ENCODE measurements at places on chromosomes 1 and 21.

GRCh38 chr21:37461479-37461878 is 94.9 kb downstream of the DYRK1A start:
- DNase-seq: no peak

GRCh38 chr1:245177071-245177900 is 22.5 kb downstream of the KIF26B start:
- no peak for DNase-seq

DNA sequence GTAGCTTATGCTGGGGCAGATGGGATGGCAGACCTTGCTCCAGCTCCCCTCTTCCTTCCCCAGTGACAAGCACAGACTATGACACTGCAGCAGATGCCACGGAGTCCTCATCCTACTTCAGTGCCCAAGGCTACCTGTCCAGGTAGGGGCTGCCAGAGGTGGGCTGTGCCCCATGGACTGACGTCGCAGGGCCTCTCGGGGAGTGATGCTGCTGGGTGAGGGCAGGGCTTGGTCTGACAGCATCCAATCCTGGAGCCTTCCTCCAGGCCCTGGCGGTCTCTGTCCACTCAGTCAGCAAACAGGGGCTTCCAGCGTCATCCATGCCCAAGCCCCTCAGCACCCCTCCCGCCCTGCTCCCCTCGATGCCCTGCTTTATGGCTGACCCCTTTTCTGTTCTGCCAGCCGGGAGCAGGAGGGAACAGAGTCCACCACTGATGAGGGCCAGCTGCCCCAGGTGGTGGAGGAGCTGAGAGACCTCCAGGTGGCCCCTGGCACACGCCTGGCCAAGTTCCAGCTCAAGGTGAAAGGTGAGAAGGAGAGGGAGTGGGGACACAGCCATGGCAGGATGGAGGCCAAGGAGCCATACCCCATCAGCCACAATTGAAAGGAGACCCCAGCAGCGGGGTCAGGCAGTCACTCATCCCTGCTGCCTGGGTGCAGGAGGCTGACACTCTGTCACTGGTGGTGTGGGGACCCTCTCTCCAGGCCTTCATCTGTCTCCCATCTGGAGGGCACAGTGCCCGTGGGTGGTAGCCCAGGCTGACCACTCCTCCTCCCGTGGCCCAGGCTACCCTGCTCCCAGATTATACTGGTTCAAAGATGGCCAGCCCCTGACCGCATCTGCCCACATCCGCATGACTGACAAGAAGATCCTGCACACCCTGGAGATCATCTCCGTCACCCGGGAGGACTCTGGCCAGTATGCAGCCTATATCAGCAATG is 73.6 kb downstream of the TRIM11 start:
- no peak for DNase-seq

GRCh38 chr1:17605582-17606344 is 66.3 kb downstream of the ARHGEF10L start:
- no peak for DNase-seq

DNA sequence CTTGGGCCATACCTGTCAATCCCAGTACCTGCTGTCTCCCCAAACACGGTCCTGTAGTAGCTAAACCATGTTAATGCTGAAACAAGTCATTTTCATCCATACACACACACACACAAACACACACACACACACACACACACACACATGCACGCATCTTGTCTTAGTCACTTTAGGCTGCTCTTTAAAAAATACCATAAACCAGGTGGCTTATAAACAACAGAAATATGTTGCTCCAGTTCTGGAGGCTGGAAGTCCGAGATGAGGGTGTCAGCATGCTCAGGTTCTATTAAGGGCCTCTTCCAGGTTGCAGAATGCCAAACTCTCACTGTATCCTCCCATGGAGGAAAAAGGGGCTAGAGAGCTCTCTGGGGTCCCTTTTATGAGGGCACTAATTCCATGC is 129.9 kb downstream of the NTPCR start:
- DNase-seq: no peak

GRCh38 chr1:54053745-54054437 is 483 bp downstream of the TCEANC2 start:
- peak; percentile 18 for DNase-seq

GRCh38 chr1:42737986-42738677 is 1.9 kb downstream of the CLDN19 start:
- DNase-seq: no peak

DNA sequence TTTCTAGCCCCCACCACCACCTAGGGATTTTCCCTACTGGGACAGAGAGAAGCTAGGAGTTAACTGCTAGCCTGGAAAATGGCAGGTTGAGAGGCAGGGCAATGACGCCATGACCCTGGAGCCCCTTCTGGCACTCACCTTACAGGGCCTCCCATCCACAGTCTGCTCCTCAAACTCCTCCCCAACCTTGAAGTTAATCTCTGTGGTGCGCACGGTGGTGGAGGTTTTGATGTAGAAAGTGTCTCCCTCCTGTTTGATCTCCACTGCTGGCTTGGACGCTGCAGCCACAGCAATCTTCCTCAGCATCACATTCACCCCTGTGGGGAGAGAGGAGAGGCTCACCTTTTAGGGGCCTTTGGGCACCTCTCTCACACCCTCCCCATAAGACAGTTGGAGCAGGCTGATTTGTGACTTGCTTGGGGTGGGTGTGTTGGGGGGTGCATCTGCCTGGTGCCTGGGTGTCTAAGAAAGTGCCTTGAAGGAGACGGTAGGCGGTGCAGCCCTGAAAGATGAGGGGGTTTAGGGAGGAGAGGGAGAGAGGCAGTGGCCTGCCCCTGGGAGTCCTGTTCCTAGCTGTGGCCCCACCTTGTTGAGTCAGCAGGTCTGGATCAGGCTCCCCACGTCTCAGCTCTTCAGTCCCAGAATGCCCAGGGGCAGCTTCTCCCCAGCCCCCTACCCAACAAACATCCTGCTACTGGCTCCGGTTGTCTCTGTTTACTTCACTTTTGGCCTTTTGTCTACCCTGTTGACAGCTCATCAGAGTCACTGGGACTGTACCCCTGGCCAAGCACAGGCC is 4.4 kb downstream of the CRABP2 start:
- DNase-seq: no peak

- no peak for DNase-seq
Observed at GRCh38 chr1:89022167-89022959, at the start of gene GBP3. Gene GBP3, minus strand, starts transcription at chr1:89022866. Its CDS starts 2,145 bp downstream, at chr1:89020721.

DNA sequence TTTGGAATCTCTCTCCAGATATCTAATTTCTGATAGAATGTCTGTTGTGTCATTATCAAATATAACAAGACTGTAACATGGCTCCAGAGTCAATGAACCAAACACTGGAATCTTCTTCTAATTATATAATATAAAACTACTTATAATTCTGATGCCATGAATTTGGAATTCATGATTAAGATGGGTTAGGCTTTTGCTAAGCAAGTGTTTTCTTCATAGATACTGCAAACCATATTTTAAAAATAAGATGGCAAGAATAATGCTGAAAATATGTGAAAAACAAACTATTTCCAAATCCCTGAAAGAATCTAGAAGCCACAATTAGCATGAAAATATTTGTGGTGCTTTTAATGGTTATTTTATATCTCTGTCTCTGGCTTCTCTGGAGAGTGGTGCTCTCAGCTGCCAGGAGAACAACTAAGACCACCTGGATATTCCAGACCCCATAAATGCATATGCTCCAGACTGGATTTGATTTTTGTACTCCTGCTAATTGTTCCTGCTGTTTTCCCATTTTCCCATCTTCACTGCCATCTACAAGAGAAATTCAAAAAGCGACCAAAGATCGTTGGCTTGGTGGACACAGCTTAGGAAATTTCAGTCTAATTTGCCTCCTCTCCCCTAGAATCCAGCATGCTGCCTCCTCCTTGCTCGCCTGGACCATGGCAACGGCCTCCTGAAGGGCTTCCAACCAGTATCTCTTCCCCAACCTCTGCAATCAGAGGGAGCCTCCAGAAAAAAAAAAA is 418.9 kb downstream of the SETD4 start:
- no peak for DNase-seq

DNA sequence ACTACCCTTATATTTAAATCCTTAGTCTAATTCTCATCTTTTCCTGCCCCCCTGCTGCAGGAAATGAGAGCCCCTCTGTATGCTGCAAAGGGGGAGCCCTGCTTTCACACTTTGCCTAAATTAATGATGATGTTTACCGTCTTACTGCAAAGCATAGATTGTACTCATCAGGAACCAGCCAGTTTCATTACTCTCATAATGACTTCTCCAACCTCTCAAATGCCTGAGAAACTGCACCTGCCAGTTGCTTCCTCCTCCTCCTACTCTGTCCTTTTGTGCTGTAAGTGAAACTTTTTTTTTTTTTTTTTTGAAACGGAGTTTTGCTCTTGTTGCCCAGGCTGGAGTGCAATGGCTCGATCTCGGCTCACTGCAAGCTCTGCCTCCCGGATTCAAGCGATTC is 101.7 kb downstream of the ADSS2 start:
- no peak for DNase-seq

DNA sequence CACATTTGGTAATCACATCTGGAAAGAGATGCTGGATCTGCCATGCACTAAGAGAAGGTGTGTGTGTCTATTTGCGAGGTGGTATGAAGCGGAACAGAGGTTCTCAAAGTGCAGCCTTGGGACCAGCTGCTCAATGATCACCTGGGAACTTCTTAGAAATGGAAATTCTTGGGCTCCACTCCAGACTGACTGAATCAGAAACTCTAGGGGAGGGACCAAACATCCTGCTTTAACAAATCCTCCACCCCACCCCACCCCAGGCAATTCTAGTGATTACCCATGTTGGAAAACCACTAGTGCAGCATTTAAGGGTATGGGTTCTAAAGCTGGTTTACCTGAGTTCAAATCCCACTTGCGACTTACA is 143.9 kb upstream of the JUN start:
- no peak for DNase-seq

DNA sequence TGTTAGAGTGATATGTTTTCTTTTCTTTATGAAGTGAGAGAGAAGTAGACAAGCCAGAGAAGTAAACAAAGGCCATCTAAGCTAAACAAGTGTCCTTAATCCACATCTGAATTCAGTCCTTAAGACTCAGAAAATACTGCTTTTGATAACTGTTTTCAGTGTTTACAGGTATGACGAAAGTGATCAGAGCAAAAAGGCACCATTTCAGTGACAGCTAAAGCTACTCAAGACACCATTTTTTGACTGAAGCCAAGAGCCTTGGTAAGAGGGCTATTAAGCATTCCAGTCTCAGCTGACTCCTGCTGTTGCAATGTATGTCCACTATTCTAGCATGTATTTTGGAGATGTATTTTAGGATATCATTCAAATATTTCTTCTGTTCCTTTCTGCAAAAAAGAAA is 4.1 kb downstream of the KMO start:
- DNase-seq: no peak

- no peak for DNase-seq
Observed at GRCh38 chr1:179921472-179921871, 33.1 kb upstream of the CEP350 start.

DNA sequence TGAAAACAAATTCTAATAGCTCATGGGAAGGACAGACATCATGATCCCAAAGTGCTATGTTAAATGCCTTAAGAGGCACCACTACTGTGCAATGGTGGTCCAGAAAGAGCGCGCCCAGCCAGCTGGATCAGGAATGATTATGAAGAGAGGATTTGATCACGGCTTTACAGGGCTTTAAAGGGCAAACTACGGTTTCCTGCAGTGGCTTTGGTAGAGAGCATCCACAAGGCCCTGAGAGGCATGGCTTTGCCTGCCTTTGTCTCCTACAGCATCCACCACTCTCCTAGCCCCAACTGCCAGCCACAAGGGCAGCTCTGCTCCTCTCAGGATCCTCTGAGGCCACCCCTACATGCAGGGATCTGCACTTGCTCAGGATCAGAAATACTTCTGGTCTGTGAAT is 40.7 kb downstream of the ZNF281 start:
- no peak for DNase-seq

DNA sequence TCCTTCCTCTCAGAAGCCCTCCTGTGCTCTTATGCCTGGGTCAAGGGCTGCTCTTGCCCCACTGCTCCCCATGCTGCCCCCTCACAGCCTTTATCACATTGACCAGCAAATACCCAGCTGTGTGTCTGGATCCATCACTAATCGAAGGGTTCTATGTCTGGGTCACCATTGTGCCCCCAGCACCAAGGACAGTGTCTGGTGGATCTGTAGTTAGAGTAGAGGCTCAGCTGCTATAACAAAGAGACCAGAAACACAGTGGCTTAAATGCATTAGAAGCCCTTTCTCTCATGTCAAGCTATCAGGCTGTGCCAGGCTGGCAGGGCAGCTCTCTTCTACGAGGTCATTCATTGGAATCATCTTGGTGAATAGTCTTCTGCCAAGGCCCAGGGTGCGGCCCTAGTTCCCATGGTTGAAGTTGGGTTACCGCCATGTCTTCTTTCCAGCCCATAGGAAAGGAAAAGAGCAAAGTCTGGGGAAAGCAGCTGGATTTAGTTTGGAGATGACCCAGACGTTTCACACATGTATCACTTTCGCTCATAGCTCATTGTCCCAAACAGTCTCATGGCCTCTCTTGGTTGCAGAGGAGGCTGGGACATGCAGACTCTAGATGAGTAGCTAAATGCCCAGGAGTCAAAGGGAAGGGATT is 32.2 kb downstream of the STUM start:
- no peak for DNase-seq

DNA sequence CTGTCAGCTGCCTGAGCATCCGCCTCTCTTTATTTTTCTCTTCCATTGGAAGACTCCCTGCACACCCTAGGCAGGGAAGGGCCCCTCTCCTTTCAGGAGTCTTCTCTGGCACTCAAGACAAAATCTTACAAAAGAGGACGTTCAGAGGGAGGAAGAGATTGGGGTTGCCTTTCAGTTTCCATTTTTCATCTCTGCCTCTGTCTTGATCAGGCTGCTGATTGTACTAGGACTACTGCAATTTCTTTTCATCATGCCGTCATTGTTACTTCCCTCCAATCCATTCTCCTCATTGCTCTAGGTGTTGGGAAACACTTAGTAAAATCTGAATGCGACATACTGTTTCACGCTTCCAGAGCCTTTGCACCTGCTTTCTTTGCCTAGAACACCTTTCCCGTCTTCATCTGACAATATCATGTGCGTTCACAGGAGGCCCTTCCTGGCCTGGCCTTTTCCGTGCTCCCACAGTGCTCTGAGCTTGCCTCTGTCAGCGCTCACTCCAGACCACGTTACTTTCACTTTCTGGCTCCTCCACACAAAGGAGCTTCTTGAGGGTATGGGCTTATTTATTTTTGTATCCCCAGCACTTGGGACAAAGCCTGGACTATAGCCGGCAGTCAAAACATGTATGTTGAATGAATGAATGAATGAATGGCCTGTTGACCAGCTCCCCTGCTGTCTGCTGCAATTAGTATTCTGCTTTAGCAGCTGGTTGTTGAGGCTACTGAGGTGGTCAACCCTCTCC is 10.9 kb downstream of the LRRC71 start:
- no peak for DNase-seq

GRCh38 chr1:184272175-184272866 is 114.5 kb upstream of the C1orf21 start:
- DNase-seq: no peak

All from stimulated activated naive CD8-positive, alpha-beta T cell treated with anti-CD3 and anti-CD28 coated beads, Interleukin-15, Interleukin-2, amounts not matched to agents 100 U/mL and 50 U/mL, for 24 hours (primary cell).